ENCODE measurements at places on chromosomes 2 and 18.

- peak; percentile 47 for DNase-seq
These were observed 62.5 kb downstream of the SLC4A3 start for GRCh38 chr2:219689676-219690628.

DNA sequence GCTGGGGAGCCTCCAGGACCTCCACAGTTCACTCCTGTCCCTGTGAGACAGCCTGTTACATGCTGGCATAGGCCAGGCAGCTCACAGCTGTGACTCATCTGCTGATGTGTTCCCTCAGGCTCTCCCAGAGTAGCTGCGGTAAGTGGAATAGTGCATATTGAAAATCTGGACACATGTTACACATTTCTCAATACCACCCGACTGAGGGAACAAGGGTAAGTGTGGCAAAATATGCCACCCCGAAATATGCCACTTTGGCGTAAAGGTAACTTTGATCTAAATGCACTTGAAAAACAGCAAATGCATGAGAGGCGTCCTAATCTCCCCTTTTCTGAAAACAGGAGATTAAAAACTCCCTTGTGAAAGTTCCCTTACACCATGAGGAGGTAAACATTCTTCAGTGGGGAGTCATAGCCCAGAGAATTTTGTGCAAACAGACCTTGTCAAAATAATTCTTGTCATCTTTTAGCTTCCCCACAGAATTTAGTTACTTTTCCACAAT, 557.9 kb downstream of the CCDC85A start:
- DNase-seq = no peak

DNA sequence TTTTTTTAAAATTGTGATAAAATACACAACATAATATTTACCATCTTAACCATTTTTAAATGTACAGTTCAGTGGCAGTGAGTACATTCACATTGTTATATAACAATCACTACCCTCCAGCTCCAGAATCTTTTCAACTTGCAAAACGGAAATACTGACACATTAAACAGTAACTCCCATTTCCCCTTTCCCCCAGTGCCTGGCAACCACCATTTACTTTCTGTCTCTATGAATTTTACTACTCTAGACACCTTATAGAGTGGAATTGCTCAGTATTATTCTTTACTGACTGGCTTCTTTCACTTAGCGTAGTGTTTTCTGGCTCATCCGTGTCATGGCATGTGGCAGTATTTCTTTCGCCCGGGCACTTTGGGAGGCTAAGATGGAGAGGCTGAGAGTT, 32.6 kb downstream of the FASTKD2 start:
- no peak for DNase-seq

DNA sequence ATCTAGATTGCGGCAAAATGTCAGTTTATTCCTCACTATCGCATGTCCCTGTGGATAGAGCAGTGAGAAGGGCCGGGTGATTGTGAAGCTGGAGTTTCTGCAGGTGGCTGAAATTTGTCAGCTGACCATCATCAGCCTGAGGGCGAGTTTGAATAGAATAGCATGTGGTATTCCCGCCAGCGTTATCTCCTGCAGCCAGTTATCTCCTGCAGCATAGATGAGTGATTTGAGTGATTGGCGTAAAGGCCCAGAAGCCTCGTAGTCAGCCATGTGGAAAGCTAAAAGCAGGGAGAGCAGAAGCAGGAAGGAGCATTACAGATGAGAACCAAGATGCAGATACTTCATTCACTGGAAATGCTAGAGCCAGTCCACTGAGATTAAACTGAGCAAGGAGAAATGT, 65.5 kb downstream of the CABLES1 start:
- no peak for DNase-seq

- DNase-seq = no peak
These were observed 2.3 kb downstream of the HSPD1 start for GRCh38 chr2:197497326-197497725.

GRCh38 chr18:75478996-75479880, 51.7 kb upstream of the SMIM21 start:
- DNase-seq = peak; percentile 54

DNA sequence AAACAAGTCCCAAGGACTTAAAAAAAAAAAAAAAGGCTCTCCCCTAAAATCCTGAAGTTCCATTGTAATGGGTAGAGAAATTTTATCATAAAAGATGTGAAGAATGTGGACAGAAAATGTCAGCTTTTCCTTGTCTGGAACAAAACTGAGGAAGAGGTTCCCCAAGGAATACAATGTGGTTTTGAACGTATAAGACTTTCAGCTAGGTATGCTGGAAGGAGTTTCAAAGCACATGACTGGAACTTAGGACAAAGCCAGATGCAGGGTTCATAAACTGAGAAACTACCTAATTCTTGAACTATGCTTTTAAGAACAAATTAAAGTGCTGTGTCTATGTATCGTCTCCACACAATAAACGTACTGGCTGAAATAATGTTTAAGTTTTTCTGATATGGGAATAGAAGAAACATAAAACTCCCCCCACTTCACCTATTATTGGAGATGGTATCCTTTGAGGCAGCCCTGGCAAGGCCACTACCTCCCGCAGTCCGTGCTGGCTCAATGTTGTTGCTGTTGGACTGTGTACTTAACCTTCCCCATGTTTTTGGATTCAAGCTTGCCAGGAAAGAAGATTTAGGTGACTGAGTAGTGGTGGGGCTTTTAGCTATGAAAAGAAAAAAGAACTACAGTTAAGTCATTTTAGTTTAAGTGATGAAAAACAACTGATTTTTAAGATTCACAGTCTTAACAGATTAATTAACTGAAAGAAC, 84.2 kb upstream of the DNER start:
- DNase-seq = no peak

DNA sequence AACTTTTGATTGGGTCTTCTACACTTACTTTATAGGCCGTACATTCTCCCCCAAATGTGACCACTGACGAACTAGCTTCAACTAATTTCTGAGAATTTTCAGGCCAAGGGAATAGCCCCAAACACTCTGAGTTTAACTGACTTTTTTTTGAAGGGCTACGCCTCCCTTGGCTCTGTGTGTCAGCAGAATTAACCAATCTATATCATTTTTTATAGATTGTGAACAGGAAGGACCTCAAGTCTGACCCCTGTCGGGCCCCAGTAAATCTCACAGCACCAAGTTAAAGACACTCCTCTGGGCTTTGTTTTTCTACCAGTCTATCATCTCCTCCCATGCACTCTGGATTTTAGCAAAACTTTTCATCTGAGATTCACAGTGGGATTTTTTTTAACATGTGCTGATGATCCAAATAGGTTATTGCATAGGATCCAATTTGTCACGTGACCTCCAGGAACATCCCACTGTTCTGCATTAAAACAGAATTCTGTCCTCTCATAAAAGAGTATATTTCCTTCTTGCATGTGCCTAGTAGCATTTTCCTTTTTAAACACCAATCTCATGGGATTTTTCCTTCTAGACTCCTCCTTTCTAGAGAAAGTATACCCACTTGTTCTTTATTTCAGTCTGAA, 307.1 kb downstream of the OSR1 start:
- DNase-seq = no peak

- no peak for DNase-seq
These were observed 607.3 kb downstream of the STK39 start for GRCh38 chr2:167640096-167640495.

DNA sequence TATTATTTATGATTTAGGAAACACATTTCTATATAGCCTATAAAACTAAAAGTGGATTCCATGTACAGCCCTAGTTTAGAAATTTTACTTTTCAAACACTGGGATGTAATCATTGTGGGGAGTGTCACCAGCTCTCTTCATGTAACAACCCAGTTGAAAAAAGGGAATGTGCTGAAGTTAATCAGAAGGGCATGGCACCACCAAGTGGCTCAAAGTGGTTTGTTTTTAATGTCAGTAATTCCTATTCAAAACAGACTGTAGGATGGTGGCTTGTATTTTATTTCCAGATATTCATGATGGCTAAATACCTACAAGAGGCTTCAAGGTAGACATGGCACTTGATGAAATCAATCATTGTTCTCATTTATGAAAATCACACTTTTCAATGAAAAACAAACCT, 58.1 kb upstream of the TMEM182 start:
- no peak for DNase-seq

GRCh38 chr2:45567288-45567963, 43.6 kb downstream of the SRBD1 start:
- DNase-seq = no peak

- no peak for DNase-seq
These were observed 60.8 kb downstream of the LYPD6B start for GRCh38 chr2:149099298-149099697.

- DNase-seq = no peak
These were observed 147.9 kb downstream of the MGAT5 start for GRCh38 chr2:134401789-134402188.

- DNase-seq = no peak
These were observed 41.4 kb upstream of the RPL31 start for GRCh38 chr2:100960688-100961087.

GRCh38 chr2:103002954-103003353, 241.1 kb downstream of the TMEM182 start:
- no peak for DNase-seq

- no peak for DNase-seq
These were observed 283.7 kb upstream of the MMADHC start for GRCh38 chr2:149871091-149871885.

GRCh38 chr2:150587547-150588505, 100.4 kb upstream of the RND3 start:
- DNase-seq = no peak

DNA sequence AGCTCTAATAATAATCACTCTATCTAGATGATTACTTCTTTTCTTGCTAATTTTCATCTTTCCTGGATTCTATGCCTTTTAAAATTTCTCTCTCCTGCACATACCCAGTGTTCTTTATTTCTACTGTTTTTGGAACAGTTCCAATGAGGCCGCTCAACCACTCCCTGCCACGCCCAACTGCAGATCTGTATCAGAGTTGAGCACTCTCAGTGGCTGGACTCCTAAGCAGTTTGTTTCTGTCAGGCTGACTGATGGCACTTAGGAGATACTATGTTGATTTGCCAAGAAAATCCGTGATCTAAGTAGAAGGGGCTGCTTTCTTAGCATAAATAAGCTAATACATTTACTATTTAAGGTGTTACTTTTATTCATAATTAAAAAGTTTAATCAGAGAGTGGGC, 192.8 kb downstream of the ARHGAP15 start:
- DNase-seq = no peak

GRCh38 chr2:8661736-8662135, 20.1 kb upstream of the ID2 start:
- DNase-seq = no peak

- DNase-seq = no peak
These were observed 126.3 kb downstream of the IRS1 start for GRCh38 chr2:226673314-226673723.

- DNase-seq = no peak
These were observed 38.6 kb downstream of the SLC25A12 start for GRCh38 chr2:171855401-171855800.

- DNase-seq = no peak
These were observed 1341.3 kb upstream of the LRRTM1 start for GRCh38 chr2:81645745-81646301.

- no peak for DNase-seq
These were observed 232.0 kb upstream of the NETO1 start for GRCh38 chr18:73099759-73100158.

- DNase-seq = no peak
These were observed 104.3 kb downstream of the SRBD1 start for GRCh38 chr2:45506756-45507155.

DNA sequence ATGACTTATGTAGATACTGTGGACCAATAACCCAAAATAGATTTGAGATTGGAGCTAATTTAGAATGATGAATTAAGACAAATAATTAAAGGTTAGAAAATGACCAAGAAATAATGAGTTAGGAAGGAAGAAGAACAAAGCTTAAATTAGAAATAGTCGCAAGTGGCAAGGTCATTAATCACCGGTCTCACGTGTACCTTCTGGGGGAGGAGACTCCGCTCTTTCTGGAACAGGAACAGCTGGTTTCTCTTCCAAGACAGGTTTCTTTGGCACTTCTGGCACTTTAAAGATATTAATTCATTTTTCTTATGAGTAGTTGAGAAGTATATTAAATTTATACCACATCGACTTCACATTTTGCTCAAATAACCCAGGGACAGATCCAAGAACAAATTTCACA, 156.7 kb downstream of the TTN start:
- DNase-seq = no peak

DNA sequence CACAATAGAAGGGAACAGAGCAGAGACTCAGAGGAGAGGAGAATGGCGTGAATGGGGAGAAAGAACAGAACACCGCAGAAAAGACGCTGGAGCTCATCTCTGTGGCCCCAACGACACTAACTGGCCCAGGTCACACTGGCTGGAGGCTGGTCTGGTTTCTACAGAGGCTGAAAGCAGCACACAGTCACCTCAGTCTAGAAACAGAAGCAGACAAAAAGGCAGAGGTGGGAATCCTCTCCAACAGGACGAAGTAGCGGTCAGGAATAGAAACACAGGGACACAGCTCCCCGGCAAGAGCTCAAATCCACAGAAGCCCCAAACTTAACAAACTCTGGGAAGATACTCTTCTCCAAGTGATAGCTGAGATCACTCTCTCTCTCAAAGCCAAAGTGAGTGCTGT, 9.2 kb downstream of the SLC66A2 start:
- DNase-seq = no peak

- no peak for DNase-seq
These were observed 34.7 kb upstream of the MARCHF7 start for GRCh38 chr2:159677654-159678053.

DNA sequence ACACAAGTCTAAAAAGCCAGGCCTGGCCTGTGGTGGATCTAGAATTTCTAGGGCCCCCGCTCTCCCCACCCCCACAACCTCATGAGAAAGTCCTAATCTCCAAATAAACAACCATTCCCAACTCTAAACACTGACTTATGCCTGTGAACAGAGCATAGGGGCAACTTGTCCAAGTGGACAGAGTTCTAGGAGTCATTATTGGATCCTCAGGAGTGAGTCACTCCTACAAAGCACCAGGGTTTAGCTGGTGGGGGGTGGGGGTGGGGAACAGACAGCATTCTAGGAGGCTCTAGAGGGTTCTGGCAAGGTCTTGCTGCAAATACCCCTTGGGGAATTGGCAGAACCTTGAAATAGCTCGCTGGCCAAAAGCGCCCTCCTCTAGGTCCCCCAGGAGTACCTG, 83.3 kb downstream of the ZCCHC2 start:
- no peak for DNase-seq

DNA sequence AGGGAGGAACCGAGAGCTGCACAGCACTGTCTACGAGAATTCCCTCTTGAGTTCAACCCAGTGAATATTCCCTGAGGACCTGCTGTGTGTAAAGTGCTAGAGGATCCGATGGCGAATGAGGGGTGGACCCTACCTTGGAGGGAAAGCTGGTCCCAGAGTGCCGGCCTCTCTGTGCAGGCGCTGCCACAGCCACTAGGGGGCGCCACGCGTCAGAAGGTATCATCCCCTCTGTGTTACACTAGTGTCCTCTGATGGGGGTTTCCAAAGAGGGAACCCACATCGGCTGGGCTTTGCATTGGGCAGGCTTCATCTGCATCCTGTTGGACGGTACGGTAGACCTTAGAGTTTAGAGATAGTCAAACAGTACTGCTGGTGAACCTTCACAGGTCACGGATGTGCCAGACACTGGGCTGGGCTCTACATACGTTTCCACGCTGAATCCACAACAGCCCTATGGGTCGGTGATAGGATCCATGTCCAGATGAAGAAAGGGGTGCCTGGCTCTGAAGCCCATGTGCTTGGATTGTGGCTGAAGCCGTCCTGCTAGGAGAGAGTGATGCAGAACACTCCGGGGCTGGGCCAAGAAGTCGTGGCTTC, 39.0 kb downstream of the COA5 start:
- peak; percentile 52 for DNase-seq

- DNase-seq = no peak
These were observed 51.7 kb upstream of the MYL1 start for GRCh38 chr2:210366675-210367080.
